ENCODE measurements at places on chromosomes 4 and X. TPM values are rescaled to one million over a fixed set of nuclear protein-coding genes. Genes with fewer than 3 reads are reported as not detected.
A peak's percentile ranks its signal among the peaks of the same experiment; 100 is the strongest.

The CFP gene
- total RNA-seq = 2.2 TPM

The ACE2 gene
- total RNA-seq = 0.78 TPM

- no peak overlapping the region for H3K4me3 ChIP-seq
- H3K4me1 ChIP-seq = no peaks in the 10 kb centered on the region
- peaks cover 93% of the 10 kb centered on the region for H3K36me3 ChIP-seq
These were observed 41.9 kb downstream of the POLR2B start for GRCh38 chr4:57020467-57021101.

- no peaks in the 10 kb centered on the region for H3K4me1 ChIP-seq
- H3K27me3 ChIP-seq = no peaks in the 10 kb centered on the region
These were observed 171.3 kb downstream of the UNC5C start for GRCh38 chr4:95377366-95377900.

- H3K4me1 ChIP-seq = no peaks in the 10 kb centered on the region
- no peaks in the 10 kb centered on the region for H3K36me3 ChIP-seq
- peak overlapping the region; percentile 38 for H3K27ac ChIP-seq
- H3K27me3 ChIP-seq = no peaks in the 10 kb centered on the region
These were observed 309.2 kb downstream of the RAB28 start for GRCh38 chr4:13174926-13175325.

DNA sequence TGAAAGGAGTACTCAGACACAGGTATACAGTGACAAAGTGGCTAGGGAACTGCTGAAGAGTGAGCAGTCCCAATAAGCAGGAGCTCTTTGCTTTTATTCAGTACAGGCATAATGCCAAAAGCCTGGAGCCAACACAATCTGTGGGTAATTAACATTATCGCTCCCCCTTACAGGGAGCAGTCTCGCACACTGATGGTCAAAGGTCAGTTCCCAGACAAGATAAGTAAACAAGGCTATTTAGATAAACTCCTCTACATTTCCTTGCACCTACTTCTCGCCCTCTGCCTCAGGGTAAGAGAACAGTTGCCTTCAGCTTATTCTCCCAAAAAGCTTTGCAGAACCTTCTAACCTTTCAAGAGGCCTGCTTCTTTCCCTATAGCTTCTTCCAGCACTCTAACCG lies 73.9 kb upstream of the TAF9B start:
- DNase-seq = no peak
- H3K27ac ChIP-seq = no peak overlapping the region
- no peaks in the 10 kb centered on the region for H3K4me1 ChIP-seq
- H3K4me3 ChIP-seq = no peak overlapping the region
- H3K36me3 ChIP-seq = no peaks in the 10 kb centered on the region

GRCh38 chr4:111601671-111602070 lies 543.6 kb upstream of the FAM241A start:
- no peaks in the 10 kb centered on the region for H3K27me3 ChIP-seq
- no peaks in the 10 kb centered on the region for H3K36me3 ChIP-seq
- DNase-seq = no peak
- H3K4me3 ChIP-seq = no peak overlapping the region
- H3K27ac ChIP-seq = no peak overlapping the region

- no peak overlapping the region for H3K27ac ChIP-seq
- no peaks in the 10 kb centered on the region for H3K4me1 ChIP-seq
- no peak for DNase-seq
- H3K36me3 ChIP-seq = no peaks in the 10 kb centered on the region
- no peaks in the 10 kb centered on the region for H3K27me3 ChIP-seq
These were observed 36.0 kb upstream of the CD99L2 start for GRCh38 chrX:150934453-150934852.

- no peaks in the 10 kb centered on the region for H3K4me1 ChIP-seq
- H3K4me3 ChIP-seq = no peak overlapping the region
- H3K27me3 ChIP-seq = no peaks in the 10 kb centered on the region
These were observed 46.1 kb upstream of the HOPX start for GRCh38 chr4:56727150-56727549.

DNA sequence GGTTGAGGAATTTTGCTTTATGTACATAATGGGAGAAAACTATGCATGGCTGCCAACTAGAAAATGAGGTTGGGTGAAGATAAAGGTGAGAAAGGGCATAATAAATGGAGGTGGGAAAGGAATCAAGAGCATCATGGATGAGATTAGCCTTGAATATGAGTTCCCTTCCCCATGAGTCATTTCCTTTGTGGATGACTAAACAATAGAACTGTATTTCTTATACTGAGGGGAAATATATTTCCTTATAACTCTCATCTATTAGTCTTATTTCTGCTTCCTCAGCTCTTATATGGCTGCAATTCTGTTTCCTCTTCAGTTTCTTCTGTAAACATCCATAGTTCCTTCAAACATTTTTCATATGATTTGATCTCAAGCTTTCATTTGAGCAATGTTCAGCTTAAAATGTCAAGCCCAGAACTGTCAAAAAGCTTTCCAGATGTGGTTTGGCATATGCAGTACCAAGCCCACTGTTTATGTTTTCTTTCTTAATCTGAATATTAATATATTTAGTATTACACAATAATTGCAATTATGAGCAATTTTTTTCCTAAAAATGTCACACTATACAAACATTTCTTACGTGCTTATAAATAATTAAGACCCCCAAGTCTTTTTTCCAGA lies 100.7 kb upstream of the GRPR start:
- no peak overlapping the region for H3K27ac ChIP-seq
- no peak for DNase-seq
- no peaks in the 10 kb centered on the region for H3K36me3 ChIP-seq
- H3K4me1 ChIP-seq = no peaks in the 10 kb centered on the region
- no peaks in the 10 kb centered on the region for H3K27me3 ChIP-seq

DNA sequence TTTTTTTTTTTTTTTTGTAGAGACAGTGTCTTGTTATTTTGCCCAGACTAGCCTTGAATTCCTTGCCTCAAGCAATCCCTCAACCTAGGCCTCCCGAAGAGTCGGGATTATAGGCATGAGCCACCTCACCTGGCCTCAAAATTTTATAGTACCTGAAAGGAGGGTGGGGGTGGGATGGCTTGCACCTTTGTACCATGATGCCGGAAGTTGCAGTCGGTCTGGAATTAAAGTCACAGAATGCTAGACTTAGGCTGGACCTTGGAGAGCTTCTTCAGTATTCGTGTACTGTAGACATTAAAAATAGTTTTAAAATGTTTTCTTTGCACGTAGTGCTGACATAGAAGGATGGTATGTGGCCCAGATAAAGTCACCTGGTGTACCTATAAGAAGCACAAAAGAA lies 280.9 kb downstream of the STIM2 start:
- H3K27me3 ChIP-seq = no peaks in the 10 kb centered on the region
- no peaks in the 10 kb centered on the region for H3K36me3 ChIP-seq

Measured in tibial nerve (tissue), 4 donors.